ENCODE measurements at places on chromosomes 4 and X. TPM values are rescaled to one million over a fixed set of nuclear protein-coding genes. Genes with fewer than 3 reads are reported as not detected.

- no peak for DNase-seq
Measured at GRCh38 chrX:134526399-134526798, 66.4 kb downstream of the HPRT1 start.

GRCh38 chr4:169416997-169417396 is 146.2 kb upstream of the SH3RF1 start:
- DNase-seq, result no peak

- no peak for DNase-seq
Measured at GRCh38 chr4:22334155-22334554, 181.7 kb downstream of the ADGRA3 start.

The RAB41 gene
- not detected for total RNA-seq

The LPAR4 gene
- not detected for total RNA-seq

The PNMA5 gene
- not detected for total RNA-seq

The GPR173 gene
- total RNA-seq, result 8.7 TPM

The MAGEA10 gene
- not detected for total RNA-seq

The TLR3 gene
- total RNA-seq, result 0.53 TPM
